ENCODE measurements at places on chromosomes 7 and 10.

- no peak for DNase-seq
Measured at GRCh38 chr10:24982319-24983112, 30.1 kb upstream of the PRTFDC1 start.

GRCh38 chr7:116953906-116954838 lies 871 bp downstream of the ST7 start:
- no peak for DNase-seq

- no peak for DNase-seq
Measured at GRCh38 chr10:127921753-127922145, 14.8 kb downstream of the PTPRE start.

GRCh38 chr10:98563811-98564210 lies 117.1 kb upstream of the HPS1 start:
- DNase-seq = no peak

- DNase-seq = no peak
Measured at GRCh38 chr10:102485093-102485784, 17.3 kb downstream of the ACTR1A start.

GRCh38 chr10:64036321-64036930 lies 515.2 kb downstream of the REEP3 start:
- no peak for DNase-seq

DNA sequence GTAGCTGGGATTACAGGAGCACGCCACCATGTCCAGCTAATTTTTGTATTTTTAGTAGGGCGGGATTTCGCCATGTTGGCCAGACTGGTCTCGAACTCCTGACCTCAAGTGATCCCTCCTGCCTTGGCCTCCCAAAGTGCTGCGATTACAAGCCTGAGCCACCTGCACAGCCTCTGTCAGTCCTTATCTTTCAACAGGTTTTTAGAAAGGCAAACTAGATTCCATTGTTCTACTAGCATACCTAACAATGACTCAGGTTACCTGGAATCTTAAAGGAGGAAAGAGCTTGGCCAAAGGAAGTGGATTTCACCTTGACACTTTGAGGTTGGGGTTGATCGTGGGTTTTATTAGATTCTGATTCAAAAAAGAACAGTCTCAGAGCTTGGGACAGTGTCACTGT lies 3.2 kb downstream of the ABCC2 start:
- no peak for DNase-seq

DNA sequence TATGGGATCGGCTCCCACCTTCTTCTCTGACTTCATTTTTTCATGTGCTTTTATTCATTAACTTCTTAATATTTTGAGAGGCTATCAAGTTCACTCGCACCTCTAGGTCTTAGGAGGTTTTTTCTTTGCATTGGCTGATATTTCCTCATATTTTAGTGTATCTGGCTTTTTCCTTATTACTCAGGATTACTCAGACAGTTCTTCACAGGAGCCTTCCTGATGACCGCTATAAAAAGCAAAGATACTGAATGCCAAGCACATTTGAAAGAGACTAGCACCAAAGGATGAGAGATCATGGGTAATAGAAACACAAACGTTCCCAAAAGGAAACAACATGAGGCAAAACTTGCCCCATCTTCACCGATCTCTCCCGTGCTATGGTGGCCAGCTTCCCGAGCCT lies 409.2 kb upstream of the KLF6 start:
- no peak for DNase-seq

- no peak for DNase-seq
Measured at GRCh38 chr10:109159351-109159750, 764.0 kb downstream of the XPNPEP1 start.
